ENCODE measurements at places on chromosomes 6 and 20.

- DNase-seq = no peak
Measured at GRCh38 chr6:131029626-131030297, 33.3 kb downstream of the EPB41L2 start.

DNA sequence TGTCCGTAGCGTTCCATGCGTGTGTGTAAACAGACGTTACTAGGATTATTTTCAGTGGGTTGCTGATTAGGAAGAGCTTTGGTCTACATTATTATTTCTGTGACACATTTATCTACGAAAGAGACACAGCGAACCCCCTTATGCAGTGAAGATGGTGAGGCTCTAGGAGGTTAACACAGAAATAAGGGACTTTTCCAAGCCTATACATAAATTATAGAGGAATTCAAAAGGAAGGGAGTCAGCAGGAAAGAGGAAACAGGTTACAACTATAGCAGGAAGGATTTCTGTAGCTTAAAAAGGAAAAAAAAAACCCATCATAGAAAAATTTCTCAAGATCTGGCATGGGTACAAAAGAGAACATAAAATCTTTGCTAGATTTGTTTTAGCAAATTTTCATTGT, 12.9 kb upstream of the RPS6KA2 start:
- no peak for DNase-seq

- DNase-seq = no peak
Measured at GRCh38 chr6:43943781-43944250, 173.8 kb downstream of the VEGFA start.

DNA sequence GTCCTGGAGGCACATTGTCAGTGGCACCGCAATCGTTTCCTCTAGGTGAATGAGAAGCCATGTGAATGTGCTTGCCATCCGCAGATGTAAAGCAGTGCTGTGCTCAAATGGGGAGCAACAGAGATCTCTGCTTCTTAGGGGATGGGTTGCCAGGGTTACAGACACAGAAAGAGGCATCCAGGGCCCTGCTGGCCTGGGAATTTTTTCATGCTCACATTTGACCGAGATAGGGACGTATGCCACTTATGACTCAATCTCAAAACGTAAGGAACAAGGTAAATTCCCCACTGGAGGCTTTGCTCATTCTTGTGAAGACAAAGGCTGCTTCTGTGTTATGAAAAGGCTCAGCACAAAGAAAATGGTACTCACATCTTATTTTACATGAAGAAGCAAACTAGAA, 11.0 kb downstream of the C6orf118 start:
- no peak for DNase-seq

- no peak for DNase-seq
Measured at GRCh38 chr6:90123831-90124230, 172.8 kb downstream of the BACH2 start.

DNA sequence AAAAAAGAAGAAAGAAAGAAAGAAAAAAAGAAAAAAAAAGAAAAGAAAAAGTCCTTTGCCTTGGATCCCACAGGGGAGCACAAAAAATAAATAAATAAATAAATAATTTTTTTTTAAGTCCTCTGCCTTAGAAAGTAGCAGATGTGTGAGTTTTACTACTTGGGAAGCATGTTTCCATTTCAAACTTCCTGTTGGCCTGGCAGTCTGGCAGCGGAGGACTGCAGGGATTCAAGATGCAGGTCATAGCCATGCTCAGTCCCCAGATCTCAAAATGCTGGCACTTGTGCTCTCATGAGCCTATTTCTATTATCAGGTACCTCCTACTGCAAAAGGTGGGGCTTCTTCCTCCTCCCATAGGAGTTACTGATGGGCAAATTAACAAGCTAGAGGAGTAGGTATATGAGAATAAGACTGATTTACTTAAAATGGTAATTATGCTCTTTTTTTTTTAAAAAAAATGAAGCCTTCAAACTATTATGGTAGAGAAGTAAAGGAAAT, 54.2 kb upstream of the MAP7 start:
- DNase-seq = no peak

DNA sequence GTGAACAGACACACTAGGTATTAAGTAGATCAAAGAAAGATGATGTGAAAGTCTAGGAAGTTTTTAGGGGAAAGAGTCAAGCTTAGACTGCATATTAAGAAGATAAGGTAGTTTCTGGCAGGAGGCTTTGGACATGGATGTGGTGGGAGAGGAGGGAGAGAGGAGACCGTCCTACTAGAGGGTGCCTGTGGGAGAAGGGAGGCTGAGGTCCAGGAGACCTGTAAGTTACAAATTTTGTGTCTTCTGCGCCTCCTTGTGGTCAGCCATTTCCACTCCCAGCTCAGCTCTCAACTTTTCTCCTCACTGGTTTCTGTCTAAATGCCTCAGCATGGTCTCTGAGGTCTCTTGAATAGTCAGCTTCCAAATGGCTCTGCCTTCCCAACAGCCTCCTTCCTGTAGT, 193.5 kb downstream of the UNC5CL start:
- DNase-seq = no peak

DNA sequence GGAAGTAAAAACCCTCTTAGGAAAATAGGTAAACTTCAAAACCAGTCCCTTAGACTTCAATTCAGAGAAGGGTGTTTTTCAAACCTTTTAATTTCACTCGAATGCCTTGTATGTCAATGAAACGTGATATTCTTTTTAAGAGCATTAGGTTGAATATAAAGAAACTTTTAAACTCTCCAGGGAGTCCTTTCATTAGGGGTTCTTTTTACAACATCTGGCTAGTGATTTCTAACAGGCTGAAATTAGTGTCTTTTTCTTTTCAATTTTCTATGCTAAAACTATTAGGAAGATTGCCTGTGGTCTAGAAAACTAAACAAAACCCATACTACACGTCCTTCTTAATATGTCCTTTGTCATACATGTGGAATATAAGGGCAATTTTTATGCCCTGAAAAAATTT, 569.7 kb upstream of the CITED2 start:
- no peak for DNase-seq

- peak; percentile 28 for DNase-seq
Measured at GRCh38 chr20:36629719-36630681, 16.0 kb downstream of the SLA2 start.

Measured in activated CD8-positive, alpha-beta memory T cell treated with anti-CD3 and anti-CD28 coated beads for 1 hour (primary cell).